ENCODE measurements at places on chromosomes 4 and X.

DNA sequence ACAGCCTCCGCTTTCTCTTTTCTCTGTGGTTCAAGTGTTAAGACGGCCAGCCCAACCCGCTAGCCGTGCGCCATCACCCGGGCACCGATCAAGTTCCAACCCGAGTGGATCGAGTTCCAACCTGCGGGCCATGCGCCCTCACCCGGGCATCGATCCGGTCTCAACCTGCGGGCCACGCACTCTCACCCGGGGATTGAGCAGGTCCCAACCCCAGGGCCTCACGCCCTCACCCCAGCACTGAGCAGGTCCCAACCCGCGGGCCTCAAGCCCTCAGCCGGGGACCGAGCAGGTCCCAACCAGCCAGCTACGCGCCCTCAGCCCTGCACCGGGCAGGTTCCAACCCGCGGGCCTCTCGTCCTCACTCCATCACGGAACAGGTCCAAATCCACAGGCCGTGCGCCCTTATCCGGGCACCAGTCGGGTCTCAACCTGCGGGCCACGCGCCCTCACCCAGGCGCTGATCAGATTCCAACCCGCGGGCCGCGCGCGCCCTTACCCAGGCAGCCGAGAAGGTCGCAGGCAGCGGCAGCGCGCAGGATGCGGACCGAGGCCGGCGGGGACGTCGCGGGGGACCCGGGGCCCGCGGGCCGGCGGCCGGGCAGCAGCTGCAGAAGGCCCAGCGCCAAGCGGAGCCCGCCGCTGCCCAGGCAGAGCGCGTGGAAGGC lies 443 bp downstream of the GPR143 start:
- no peak for DNase-seq

- DNase-seq, result no peak
Observed at GRCh38 chr4:2074588-2074987, 15.5 kb downstream of the NAT8L start.

- DNase-seq, result no peak
Observed at GRCh38 chr4:148203056-148203898, 238.9 kb downstream of the NR3C2 start.

- DNase-seq, result no peak
Observed at GRCh38 chrX:70669120-70669519, 224.5 kb downstream of the DLG3 start.

- DNase-seq, result no peak
Observed at GRCh38 chr4:2829933-2830451, 13.7 kb upstream of the ADD1 start.

- DNase-seq, result no peak
Observed at GRCh38 chr4:161828061-161828460, 335.7 kb downstream of the FSTL5 start.

DNA sequence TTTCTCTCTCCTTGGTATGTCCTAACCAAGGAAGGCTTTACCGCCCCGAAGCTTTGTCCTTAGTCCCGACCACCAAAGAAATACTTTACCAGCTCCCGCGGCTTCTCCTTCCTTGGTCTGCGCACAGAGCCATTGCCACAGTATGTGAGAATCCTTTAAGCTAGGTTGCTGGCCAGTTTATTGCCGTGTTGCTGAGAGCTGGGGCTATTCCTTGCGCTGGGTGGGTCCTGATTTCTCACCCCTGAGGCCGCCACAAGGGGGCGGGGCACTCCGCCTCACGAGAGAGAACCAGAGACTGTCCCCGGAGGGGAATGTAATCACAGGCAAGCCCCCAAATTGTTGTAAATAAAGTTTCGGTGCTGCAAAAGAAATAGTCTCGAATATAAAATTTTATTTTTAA lies 331.0 kb upstream of the PCDH10 start:
- DNase-seq, result no peak

GRCh38 chr4:188960411-188961093 lies 821.3 kb downstream of the TRIML1 start:
- no peak for DNase-seq

DNA sequence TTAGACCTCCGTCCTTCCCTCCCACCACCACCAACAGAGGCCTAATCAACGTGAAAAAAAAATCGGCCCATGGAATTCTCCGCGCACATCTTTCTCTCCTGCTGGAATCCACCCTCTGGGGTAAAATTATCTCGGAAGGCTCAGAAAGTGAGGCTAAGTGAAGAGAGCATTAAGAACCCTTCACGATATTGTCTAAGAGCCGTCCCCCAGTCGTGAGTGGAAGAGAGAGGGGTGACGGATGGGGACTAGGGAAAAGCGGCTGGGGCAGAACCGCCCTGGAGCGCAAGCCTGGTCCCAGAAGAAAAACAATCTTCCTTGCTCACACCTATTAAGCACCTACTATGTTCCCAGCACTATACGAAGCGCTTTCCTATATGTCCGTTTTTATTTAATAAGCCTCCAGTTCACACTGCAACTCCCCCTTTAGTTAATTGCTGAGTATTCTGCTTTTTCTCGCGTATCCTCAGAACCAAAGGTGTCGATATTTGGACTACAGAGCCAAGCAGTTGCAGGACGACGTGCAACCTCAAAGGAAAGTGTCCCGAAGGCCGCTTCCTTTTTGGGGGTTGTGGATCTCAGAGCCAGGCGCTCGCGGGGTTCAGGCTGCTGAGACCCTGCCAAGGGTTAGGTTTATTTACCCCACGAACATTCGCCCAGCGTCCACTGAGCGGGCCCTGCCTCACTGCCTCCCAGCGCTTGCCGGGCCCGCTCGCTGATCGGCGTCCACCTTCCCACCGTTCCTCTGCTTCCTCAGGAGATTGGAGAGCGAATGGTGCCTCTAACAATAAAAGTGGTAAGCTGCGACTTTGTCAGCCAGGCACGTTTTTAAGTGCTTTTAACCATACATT lies 889 bp downstream of the MGARP start:
- DNase-seq, result no peak

GRCh38 chrX:71998836-71999509 lies 88.3 kb downstream of the NHSL2 start:
- DNase-seq, result no peak

DNA sequence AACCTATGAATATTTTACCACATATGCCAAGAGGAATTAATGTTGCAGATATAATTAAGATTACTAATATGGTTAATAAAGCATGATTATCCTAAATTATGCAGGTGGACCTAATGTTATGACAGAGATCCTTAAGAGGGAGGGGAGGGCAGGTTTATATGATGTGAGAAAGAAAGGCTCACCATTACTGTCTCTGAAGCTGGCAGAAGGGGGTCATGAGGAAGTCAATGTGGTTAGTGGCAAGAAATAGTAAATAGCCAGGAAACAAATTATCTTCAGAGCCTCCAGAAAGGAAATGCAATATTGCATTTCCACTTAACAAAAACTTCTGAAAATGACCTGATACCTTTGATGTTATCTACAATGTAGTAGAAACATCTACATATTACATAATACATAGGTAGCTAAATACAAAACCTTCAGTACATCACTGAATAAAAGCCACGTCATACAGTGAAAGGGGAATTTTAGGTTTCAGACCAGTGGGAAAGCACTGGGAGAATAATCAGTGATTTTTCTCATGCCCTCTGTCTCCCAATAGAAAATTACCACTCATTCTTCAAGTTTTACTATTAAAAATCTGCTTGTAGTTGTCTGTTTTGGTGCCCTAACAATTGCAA lies 609.2 kb downstream of the SPOCK3 start:
- DNase-seq, result no peak

GRCh38 chr4:40395908-40396793 lies 61.0 kb downstream of the CHRNA9 start:
- DNase-seq, result no peak

DNA sequence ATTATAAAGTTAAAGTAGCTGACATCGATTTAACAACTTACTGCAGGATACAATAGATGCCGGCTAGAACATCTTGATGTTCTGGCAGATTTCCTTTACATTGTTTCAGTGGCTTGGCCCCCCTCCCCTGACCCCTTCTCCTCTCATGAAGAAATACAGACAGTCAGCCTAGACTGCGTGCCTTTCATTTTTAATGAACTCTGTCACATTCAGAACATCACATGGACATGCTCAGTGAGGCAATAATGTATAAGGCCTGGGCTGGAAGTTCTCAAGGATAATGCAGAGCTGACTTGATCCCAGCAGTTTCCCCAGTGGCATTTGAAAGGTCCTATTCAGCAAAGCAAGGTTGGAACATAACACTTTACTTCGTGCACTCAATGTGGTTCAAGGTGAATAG lies 239.2 kb downstream of the ANK2 start:
- DNase-seq, result no peak
